Right renal cortex interstitium (tissue), 3 donors: ENCODE measurements at places on chromosomes 3 and 15. TPM values are rescaled to one million over a fixed set of nuclear protein-coding genes. Genes with fewer than 3 reads are reported as not detected.

DNA sequence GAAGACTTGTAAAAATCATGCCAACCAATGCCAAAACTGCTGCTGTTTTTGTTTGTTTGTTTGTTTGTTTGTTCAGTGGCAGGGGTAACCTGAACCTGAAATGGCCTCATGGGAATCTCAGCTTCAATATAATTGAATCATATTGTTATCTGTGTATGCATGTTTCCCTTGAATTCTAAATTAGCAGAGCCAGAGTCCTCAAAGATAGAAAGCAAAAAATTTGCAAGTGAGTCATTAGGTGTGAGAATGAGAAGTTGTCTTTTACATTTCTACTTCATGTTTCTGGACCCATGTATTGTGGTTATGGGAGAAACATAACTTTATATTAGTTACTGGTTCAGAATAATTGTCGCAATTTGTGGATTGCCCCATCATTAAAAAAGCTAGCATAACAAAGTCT is 249.2 kb downstream of the DOCK3 start:
- DNase-seq = no peak

DNA sequence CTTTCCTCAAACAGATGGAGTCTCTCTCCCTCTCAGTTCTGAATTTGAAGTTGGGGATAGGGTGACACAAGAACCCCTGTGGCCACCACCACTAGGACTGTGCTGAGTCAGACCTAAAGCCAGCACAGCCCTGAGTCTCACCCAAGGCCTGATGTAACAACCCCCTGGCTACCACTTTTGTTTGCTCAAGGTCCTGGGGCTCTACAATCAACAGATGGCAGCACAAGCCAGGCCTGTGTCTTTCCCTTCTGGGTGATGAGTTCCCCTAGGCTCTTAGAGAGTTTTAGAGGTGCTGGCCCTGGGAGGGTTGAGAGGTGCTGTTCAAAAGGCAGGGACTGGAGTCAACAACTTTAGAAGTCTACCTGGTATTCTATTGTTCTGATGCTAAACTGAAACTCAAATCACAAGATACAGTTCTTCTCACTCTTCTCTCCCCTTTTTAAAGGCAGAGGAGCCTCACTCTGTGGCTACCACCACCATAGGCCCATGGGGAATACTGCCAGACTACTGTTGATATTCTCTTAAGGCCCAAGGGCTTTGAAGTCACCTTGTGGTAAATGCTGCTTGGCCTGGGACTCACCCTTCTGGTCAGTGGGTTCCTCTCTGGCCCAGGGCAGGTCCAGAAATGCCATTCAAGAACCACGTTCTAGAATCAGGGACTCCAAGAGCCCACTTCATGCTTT is 6.5 kb downstream of the OR5K4 start:
- DNase-seq = no peak

Gene CHST13
- polyA plus RNA-seq = 4.4 TPM

Gene ACAN
- polyA plus RNA-seq = 4.8 TPM

Gene GATA2
- 38.9 TPM for polyA plus RNA-seq

DNA sequence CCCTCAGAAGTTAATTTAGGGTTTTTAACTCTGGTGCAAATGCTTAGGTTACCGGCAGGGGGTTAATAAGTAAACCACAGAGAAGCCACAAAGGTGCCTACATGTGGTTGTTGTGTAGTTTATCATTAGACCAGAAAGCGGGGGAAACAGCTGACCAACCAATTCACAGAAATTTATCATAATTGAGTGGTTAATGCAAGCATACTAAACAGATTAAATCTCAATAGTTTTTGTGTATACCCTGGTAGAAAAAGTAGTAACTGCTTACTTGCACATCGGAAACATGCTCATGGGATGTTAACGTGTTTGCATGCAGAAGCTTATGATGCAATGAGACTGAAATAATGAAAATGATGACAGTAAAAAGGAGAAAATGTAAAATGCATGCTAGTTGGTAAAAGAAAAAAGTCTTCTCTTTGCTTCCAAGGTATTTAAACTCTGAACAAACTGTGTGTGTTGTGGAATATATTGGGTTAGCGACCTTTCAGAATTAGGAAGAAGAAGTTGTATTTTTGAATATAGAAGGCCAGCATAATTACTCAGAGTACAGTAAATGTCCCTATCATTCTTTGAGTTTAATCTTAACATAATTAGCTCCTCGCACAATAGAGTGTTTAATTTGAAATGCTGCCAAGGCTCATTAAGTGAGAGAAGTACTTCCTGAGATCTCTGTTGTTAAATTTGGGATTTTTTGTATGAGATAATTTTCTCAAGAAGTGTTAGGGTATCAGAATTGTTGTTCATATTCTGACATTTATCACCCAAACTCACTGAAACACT is 316.2 kb downstream of the PTPRG start:
- DNase-seq = no peak

Gene HRG
- 2.8 TPM for polyA plus RNA-seq

- DNase-seq = no peak
Measured at GRCh38 chr15:85706779-85707518, 87.8 kb downstream of the KLHL25 start.

GRCh38 chr3:14225421-14225820 is 46.8 kb downstream of the LSM3 start:
- DNase-seq = no peak
